Ureter (tissue), 1 donor: ENCODE measurements at places on chromosomes 3 and 15. TPM values are rescaled to one million over a fixed set of nuclear protein-coding genes. Genes with fewer than 3 reads are reported as not detected.

DNA sequence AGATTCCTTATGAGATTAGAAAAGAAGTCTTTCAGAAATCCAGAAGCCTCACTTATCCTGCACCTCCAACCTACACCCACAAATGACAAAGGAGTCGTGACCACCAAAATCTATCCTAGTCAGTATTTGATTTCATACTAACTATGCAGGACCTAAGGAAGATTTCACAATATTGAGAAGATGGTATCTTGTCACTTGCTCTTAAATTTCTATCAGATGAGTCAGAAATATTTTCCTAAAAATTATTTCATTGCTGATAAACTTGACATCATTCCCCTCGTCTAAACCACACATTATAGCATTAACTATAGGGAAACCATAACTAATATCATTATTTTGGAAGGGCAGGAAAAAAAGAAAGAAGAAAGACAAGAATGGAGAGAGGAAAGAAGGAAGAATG is 138.0 kb upstream of the THBS1 start:
- DNase-seq: no peak

DNA sequence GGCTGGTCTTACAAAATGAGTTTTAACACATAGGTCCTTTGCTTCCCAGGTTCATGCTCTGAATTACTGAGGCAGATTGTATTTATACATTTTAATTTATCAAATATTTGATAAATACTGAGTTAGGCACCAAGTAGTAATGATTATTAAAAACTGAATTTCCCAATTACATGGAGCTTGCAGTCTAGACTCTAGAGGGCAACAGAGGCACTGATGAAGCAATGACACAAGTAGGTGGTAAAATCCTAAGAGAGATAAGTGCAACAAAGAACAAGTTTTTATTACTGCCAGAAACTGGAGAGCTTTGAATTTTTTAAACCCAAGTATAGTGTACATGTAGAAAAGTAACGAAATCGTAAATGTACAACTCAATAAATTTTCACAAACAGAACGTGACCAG is 406.2 kb upstream of the RARB start:
- no peak for DNase-seq

- peak; percentile 54 for DNase-seq
Observed at GRCh38 chr15:60585743-60586708, 107.1 kb upstream of the ICE2 start.

- DNase-seq: no peak
Observed at GRCh38 chr3:122183893-122184590, 574 bp downstream of the CASR start.

GRCh38 chr3:16136055-16136454 is 38.4 kb upstream of the GALNT15 start:
- DNase-seq: no peak

DNA sequence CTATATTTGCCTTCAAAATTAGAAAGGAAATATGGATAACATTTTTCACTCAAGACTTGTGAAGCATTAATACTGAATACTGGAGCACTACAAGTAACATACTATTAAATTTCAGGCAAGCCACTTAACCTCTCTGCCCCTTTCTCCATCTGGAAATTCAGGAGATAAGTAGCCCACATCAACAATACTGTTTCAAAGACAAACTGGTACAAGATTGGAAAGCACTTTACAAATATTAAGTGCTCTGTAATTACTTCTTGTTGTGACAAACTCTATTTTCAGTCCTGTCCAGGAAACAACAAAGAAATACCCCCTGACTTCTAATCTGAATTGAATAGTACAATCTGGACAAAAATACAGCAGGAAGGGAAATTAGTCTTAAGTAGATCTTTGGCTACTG is 49.3 kb downstream of the TMEM212 start:
- DNase-seq: no peak

DNA sequence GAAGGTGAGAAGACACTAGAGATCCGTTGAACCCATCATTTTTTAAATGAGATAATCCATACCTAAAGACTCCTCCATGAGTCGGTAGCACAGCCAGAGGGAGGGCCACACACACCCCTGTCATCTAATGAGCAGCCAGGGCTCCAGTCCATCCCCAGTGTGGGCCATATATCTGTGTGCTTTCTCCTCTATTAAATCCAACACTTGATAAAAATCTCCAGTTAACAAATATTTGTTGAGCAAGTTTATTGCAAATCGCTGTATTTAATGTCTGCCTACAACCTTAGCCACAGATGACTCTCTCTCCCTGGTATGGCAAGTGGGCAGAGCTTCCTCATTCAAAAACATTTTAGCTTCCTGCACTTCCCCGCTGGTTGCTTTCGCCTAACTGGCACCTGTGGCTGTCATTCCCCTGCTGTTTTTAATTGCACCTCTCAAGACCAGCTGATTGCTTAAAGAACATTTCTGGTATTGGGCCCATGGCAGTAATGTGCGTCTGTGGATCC is 82.8 kb downstream of the SMAD3 start:
- no peak for DNase-seq

GRCh38 chr3:156536524-156537316 is 18.2 kb downstream of the SSR3 start:
- no peak for DNase-seq

- no peak for DNase-seq
Observed at GRCh38 chr15:41486286-41486685, 7.4 kb upstream of the ITPKA start.

DNA sequence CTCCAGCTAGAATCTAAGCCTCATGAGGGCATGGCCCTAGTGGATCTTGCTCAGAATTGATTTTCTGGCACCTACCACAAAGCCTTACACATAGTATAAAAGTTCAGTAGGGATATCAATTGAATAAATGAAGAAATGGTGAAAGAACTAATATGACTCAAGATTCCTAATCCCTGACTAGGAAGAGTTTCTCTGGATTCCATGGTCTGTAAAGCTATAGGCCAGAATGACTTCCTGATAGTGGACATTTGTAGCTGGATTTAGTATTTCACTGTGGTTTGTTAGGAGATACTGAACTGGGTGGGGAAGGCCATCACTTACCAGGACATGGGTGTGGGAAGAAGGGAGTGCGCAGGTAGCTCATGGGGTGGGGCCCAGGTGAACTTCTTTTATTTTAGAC is 168.9 kb downstream of the RAP2B start:
- DNase-seq: no peak

DNA sequence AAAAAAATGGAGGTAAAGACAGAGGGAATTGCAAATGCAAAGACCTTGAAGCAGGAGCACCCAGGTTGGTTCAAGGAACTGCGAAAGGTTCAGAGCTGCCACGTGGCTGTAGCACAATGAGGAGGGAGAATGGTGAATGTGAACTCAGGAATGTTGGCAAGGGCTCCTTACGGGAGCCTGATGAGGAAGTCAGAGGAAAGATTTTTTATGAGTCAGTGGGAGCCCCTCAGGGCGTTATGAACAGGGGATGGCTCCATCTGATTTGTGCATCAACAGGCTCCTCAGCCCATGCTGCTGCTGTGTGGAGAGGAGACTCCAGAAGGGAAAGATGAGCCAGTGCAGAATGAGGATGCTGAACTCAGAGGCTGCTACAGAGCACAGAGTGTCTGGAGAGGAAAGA is 194.4 kb downstream of the ARRDC4 start:
- no peak for DNase-seq

DNA sequence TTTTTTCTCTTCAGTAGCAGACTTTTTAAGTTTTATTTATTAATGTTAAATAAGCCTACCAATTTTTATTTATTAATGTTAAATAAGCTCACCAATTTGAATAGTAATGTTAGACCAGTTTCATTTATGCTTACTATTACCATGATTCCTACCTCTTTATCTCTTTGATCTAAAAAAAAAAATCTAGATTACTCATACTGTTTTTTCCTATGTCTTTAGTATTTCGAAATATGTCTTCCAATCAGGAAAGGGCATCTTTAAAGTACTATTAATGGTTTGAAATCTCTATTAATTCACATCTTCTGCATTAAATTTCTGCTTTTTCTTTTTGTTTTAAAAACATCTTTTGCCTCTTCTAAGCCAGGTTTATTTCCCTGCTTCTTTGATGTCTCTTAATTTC is 27.5 kb upstream of the MAPKBP1 start:
- DNase-seq: no peak

DNA sequence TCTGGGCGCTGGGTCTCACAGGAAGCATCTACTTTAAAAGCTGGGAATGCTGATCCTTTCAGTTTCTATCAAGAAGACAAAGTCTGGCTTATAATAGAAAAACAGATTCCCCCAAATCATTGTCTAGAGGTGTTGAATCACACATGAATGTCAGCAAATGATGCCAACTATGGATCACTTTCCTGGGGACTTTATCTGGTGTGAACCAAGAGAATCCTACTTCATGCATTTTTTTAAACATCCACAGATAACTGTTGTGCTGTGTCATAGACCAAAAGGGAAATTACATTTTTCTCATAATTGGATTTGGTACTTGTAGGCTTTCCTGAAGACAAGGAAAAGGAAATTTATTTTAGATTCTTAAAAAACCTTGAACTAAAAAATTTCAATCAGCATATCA is 132.7 kb downstream of the CD47 start:
- DNase-seq: no peak

GRCh38 chr3:72523429-72524151 is 324.7 kb downstream of the SHQ1 start:
- peak; percentile 44 for DNase-seq

DNA sequence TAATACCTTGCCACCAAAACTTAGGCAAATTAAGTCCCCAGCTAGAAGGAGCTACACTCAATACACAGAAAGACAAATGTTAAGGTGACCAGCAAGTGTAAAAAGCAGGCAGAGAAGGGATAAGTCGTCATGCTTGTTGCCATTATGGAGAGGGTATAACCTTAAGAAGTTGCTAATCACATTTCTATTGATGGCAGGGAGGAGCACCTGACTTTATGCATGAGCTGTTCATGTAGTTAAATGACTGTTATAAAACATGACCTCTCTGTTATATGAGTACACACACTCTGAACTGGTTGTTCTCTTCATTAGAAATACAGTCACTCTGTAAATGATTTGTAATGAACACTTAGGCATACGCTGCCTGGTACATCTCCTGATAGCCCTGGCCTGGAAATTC is 6.6 kb upstream of the CCNL1 start:
- DNase-seq: no peak

GRCh38 chr3:37904601-37905000 is 42.9 kb downstream of the CTDSPL start:
- no peak for DNase-seq

GRCh38 chr3:56467801-56468183 is 475 bp downstream of the ERC2 start:
- no peak for DNase-seq

DNA sequence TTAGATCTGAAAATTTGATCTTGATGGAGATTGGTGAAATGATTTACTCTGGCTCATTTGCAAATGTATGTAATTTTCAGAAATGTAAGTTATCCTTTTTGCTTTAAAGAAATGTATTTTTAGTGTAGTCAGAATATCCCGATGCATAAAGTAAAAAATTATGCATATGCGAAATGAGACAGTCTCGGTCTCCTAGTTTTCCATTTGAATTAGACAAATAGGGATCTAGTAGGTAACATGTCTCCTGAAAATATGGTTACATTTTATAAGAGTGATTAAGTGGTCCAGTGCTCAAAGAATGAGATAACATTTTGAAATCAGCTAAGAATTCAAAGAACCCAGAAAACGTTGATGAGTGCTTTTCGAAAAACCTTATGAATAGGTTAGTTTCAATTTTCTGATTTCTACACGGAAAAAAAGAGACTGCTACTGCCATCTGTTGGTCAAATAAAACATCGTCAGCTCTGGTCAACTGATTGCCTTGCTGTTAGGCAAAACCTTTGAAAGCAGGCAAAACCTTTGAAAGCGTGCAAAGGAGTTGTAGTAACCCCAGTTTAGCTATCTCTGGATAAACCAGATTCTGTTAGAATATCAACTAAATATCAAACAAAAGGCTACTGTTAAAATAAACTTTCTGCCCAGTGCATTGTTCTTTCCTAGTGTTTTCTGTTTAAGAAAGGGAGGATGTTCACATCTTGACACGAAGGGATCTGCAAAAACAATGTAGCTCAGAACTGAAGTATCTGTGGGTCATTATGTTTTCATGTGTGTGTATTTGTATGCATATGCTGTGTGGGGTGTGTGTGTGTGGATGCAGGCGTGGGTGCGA is 59.3 kb upstream of the CHMP2B start:
- no peak for DNase-seq

GRCh38 chr3:18420555-18420954 is 4.6 kb downstream of the SATB1 start:
- no peak for DNase-seq

DNA sequence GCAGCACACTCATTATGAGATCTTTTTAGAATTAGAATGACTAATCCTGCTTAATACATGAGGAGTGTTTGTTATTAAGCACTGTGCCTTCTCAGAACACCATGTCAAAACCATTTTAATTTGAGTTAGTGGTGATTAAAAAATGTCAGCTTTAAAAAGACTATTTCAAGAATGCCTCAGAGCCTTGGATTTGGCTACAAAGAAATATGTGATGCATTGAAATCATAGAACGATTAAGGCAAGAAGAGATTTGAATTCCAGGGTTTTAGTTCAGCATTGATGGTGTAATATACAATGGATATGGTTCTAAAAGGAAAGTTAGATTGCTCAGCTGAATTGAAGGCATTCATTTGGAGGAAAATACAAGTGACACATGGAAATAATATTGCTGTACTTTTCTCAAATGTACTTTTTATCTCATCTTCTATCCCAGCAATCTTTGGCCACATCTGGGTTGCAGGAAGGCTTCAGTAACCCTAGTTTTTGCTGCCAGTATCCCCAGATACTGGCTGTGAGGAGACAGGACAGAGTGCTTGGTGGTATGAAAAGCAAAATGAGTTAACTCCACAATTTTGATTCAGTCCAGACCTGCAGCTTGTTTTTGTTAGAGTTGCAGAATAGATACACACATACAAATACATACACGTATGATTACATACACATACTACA is 303.8 kb downstream of the CLSTN2 start:
- DNase-seq: no peak

- peak; percentile 66 for DNase-seq
Observed at GRCh38 chr15:64883997-64884511, 27.6 kb upstream of the ANKDD1A start.

GRCh38 chr3:156681002-156681401 is 6.6 kb downstream of the TIPARP start:
- peak; percentile 84 for DNase-seq

GRCh38 chr3:157566596-157566995 is 63.4 kb upstream of the VEPH1 start:
- DNase-seq: no peak

- DNase-seq: no peak
Observed at GRCh38 chr3:30551927-30552326, 54.5 kb upstream of the TGFBR2 start.

GRCh38 chr3:190847436-190847835 is 15.1 kb downstream of the GMNC start:
- DNase-seq: no peak

- no peak for DNase-seq
Observed at GRCh38 chr3:63980830-63981498, 42.3 kb downstream of the PSMD6 start.

GRCh38 chr15:38226608-38227266 is 25.9 kb upstream of the SPRED1 start:
- peak; percentile 56 for DNase-seq

Gene TWF2
- total RNA-seq: 65.3 TPM

Gene CLASP2
- total RNA-seq: 81.2 TPM

Gene SMCO1
- total RNA-seq: not detected

Gene MAP1A
- 16.4 TPM for total RNA-seq

Gene NDUFB5
- 109 TPM for total RNA-seq

Gene TSPAN3
- total RNA-seq: 166 TPM

Gene ROBO2
- 0.39 TPM for total RNA-seq

Gene C3orf70
- 19.0 TPM for total RNA-seq
